ENCODE measurements at places on chromosomes 1 and 21.

DNA sequence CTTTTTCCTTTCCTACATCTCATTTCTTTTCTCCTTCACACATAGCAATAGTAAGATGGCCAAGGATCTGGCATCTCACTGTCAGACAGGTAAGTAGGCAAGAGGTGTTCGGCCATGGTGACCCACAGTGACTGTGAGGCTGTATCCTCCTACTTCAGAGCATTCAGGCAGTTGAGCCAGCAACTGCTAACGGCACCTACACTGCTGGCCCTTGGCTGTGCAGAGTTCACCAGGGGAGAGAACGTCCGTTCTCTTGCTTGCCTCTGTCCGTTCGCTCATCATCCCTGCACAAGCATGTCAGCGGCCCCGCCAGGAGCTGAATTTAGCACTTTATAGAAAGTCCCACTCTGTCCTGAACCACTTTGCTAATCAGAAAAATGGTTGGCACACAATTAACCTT lies 113.6 kb downstream of the GREM2 start:
- no peak for DNase-seq

- no peak for DNase-seq
Measured at GRCh38 chr1:155942578-155943141, 1.2 kb downstream of the RXFP4 start.

- DNase-seq, result no peak
Measured at GRCh38 chr1:161175771-161176453, 1.4 kb downstream of the B4GALT3 start.

DNA sequence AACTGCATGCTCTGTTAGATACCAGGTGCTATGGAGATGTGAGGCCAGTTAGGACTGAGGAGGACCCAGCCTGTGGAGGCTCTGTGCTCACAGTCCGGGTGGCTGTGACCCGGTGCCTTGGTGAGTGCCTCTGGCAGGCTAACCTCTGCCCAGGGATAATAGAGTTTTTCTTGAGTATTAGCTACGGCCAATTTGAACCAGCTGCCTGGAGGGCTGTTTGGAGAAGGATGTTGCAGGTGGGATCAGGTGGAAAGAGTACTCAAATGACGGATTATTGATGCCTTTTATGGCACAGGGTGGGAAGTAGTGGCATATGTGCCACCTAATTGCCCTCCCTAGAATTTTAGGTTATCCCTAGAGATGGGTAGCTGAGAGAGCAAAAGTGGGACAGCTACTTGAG lies 182.7 kb downstream of the GRIK3 start:
- DNase-seq, result no peak

- no peak for DNase-seq
Measured at GRCh38 chr1:221712776-221713431, 29.0 kb downstream of the DUSP10 start.

GRCh38 chr1:8448911-8449661 lies 131.2 kb downstream of the SLC45A1 start:
- DNase-seq, result no peak

DNA sequence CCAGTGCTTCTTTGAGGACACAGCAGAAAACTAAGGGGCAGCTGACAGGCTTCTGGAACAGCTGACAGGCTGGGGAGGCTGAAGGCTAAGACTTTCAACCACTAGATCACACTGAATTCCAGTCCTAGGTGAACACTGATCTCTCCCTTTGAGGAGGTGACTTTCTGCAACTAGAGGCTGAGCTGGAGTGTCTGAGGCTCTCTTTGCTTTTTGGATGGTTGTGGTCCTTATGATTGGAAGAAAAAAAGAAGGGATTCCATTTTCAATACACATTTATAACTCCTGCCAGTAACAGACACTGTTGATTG lies 1.4 kb downstream of the IL6R start:
- no peak for DNase-seq

All from cortex of kidney (tissue), 1 donor.